ENCODE measurements at places on chromosomes 2 and 18.

- DNase-seq: no peak
Measured at GRCh38 chr18:48892146-48892855, 58.5 kb downstream of the SMAD7 start.

DNA sequence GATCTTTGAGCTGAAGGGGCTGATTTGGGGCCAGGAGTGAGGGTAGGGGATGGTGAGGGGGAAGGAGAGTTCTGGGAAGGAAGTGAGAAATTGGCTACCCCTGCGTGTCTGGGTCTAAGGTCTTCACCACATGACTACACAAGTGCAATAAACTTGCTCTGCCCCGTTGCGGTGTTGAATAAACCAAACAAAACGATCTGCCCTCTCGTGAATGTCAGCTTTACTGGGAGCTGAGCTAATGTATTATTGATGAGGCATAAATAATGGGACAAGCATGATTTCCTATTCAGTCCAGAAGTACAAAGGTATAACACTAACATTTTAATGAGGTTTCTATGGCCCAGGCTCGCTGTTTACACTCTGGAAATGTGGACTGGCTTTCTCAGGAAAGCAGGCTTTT, 8.0 kb upstream of the CFAP221 start:
- DNase-seq: no peak

GRCh38 chr18:2654928-2655177, 673 bp upstream of the SMCHD1 start:
- no peak for DNase-seq

DNA sequence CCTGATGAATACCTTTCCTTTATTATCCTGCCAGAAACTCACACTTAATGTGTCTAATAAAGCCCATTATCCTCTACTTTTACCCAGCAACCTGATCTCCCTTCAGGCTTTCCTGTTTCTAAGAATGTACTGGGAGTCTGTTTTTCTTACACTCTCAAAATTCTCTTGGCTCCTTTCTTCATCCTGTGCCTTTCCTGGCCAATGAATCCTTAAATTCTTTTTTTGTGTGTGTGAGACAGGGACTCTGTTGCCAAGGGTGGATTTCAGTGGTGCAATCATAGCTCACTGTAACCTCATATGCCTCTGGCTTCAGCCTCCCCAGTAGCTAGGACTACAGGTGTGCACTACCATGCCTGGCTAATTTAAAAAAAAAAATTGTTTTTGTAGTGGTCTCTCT, 72.7 kb downstream of the MAP2 start:
- peak; percentile 75 for DNase-seq

DNA sequence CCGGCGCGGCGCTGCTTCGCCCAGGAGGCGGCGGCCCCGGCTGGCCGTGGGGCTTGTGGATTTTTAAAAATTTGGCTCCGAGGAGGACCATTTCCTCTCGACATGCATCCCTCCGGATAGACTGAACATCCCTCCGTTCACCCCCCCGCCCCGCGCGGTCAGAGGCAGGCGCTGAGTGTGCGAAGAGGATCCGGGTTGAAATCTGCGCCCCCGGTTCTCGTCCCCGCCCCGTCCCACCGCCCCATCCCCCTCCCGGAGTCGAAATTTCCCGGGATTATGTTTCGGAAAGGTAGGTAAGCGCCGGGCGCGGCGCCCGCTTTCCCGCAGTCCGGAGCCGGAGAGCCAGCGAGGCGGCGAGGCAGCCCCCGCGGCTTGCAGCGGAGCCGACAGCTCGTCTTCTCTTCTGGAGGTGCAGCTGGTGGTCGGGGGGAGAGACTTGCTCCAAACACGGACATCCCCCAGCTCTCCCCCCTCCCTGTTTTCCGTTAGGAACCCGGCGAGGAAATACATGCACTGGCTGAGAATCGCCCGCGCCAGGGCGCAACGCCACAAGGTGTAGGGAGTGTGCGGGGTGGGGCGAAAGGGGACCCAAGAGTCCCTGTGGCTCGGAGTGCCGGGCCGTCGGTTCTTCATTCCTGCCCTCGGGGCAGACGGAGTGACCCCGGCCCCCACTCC, at the start of gene PRKCE:
TSS of gene PRKCE (plus strand) at position 261 of the 675 bp plus-strand sequence.
- DNase-seq: peak; percentile 22

Data from ascending aorta (tissue), 2 donors.